ENCODE measurements at places on chromosomes 6 and 20.

DNA sequence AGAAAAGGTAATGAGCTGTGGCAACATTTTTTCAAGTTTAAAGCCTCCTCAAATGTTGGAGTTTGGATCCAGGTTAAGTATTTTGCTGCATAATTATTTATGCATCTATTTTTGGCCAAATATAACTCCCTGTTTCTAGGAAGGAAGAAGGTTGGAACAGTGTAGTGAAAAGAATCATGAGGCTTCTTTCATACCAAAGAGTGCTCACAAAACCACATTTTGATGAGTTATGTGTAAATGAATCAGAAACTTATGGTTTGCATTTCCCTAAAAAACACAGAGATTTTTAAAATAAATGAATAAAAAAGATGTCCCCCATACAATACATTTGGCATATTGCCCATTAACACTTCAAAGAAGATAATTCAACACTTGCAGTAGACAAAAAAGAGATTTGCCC, 246.9 kb upstream of the PRDM1 start:
- no peak for DNase-seq

DNA sequence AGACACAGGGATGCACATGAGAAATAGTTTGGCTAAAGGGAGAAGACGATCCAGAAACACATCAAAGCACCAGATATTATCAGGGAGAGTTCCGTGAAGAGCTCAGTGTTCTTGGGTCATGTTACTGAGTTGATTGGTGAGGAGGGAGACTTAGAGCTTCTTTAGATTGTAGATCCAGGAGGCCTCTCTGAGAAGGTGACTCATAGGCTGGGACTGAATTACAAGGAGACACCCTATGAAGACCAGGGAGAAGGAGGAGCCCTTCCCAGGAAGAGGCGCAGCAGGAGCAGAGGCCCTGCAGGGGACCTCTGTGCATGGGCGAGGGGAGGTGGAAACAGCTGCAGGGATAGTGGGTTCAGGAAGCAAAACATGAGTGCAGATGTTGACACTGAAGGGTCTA, 196.5 kb downstream of the SLC24A3 start:
- DNase-seq, result no peak

- no peak for DNase-seq
These were observed 28.0 kb upstream of the ZNF217 start for GRCh38 chr20:53621482-53622246.

GRCh38 chr6:121436960-121437850, 1.8 kb downstream of the GJA1 start:
- no peak for DNase-seq

Measured in CD8-positive, alpha-beta memory T cell (primary cell).